ENCODE measurements at places on chromosomes 5 and 9.

- no peak for DNase-seq
These were observed 75.2 kb downstream of the TENT4A start for GRCh38 chr5:6788439-6788838.

- DNase-seq = no peak
These were observed 20.0 kb upstream of the TIFAB start for GRCh38 chr5:135472141-135472540.

DNA sequence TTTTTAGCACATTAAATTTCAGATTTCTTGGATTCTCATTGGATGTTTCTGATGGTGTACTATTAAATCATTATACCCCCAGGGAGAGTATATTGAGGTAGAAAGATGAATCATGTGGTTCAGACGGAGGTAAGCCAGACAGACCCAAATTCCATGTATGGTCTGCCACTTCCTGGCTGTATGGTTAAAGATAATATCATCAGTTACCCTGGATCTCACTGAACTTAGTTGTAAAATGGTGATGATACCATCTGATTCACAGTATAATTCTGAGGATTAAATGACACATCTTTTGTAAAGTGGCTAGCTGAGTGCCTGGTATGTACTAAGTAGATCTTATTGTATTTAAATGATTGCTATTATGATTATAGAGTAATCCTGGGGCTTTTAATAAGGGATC lies 9.3 kb downstream of the SLC27A6 start:
- DNase-seq = no peak

DNA sequence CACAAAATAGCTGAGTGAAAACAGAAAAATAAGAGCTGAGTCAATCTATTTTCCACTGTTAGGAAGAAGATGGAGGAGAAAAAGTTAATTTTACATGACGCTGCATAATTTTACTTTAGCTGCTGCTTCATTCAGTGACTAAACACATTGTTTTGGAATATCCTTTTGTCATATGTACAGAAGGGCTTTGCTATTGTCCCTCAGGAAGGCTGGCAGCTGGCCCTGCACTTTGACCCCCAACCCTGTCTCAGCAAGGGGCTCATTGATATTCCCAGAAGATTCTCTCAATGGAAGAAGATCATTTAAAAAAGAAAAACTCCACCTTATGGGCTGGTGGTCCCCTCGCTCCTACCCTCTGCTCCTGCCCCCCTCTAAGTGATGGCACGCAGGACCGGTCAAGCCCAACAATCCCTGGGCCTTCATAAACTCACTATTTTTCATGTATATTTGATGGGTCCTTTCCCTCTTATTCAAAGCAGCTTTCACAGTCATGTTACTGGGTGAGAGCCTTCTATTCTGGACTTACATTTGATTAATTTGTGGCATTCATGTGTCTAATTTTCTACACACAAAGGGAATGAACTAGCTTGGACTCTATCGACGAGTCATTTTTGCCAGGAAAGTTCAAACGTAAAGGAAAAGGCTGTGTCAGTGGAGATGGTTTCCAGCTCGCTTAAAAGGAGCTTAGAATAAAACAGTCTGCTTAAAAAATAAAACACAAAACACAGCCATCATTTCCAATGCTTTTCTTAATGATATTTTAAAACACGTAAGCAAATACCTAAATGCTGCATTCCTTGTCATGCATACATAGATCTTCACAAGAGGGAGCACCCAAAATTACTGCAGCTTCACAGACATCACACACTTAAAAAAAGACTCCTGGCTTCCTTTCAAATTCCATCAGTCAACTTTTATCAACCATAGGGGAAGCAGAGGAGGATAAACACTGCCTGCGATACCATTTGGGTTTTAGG lies 104.7 kb downstream of the EFNA5 start:
- DNase-seq = no peak

GRCh38 chr9:77956555-77956954 lies 75.1 kb downstream of the GNAQ start:
- no peak for DNase-seq

DNA sequence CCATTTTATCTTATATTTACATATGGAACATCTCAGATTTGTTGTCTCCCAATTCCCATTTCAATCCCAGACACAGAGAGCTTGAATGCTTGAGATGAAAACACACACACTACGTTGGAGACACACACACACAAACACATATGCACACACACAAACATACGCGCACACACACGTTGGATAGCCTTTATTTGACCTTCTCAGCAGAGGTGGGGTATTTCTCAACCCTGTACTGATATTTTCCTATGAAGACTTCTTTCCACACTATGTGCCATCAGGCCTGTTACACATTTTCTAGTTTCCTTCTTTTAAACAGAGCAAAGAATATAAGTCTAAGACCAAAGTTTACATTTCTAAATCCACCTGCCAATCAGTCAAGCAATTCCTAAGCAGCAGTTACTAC lies 291.0 kb downstream of the TAF11L14 start:
- no peak for DNase-seq

DNA sequence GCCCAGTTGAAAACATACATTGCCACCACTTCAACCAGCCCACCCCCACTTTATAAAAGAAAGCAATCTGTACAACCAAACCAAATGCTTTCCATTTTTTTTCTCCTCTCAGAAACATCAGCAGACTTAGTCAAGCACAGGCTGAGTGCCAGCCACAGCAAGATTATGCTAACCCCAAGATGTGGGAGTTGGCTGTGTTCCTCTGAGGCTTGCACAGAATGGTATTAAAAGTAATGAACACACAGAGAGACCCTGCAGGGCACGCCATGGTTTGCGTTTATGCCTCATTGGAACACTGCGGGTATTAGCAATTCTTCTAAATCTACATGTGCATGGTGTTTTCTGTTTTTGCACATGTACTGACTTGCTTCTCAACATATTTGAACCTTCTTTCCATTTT lies 419.9 kb upstream of the GRAMD2B start:
- peak; percentile 71 for DNase-seq

DNA sequence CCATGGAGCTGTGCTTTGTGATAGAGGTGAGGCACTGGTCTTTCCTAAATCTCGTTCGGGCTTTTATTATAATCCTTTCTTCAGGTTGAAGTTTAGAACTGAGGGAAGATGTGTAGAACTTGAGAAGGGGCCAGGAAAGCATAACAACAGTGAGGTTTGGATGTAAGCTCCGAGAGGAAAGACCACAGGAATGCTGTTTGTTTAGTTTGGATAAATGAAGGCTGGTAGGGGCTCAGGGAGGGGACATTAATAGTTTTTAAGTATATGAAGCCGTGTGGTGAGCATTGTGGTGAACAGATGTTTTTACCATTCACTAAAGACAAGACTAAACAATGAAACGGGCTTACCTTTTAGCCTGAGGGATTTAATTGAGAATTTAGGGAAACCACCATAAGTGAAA lies 130.8 kb downstream of the ARHGAP26 start:
- DNase-seq = peak; percentile 84

Measured in fibroblast of skin of left quadriceps (primary cell).